ENCODE measurements at places on chromosomes 3 and 15.
A peak's percentile ranks its signal among the peaks of the same experiment; 100 is the strongest.

- DNase-seq = no peak
Measured at GRCh38 chr3:125608419-125608818, 13.1 kb upstream of the OSBPL11 start.

DNA sequence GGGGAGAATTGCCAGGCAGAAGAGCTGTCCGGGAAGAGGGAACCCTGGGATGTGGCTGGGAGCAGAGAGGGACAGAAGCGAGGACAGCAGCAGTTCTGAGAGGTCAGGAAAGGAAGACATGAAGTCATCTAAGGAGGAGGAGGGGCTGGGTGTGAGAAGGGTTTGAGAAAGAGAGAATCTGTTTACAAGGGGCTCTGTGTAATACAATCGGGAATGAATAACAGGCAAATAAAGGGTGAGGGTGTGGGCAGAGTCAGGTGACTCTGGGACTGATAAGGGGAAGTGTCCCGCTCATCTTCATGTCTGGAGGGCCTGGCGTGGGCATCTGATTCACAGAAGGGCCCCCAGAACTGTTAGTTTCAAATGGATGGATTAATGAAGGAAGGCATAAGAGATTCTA is 191.3 kb downstream of the XXYLT1 start:
- DNase-seq = no peak

DNA sequence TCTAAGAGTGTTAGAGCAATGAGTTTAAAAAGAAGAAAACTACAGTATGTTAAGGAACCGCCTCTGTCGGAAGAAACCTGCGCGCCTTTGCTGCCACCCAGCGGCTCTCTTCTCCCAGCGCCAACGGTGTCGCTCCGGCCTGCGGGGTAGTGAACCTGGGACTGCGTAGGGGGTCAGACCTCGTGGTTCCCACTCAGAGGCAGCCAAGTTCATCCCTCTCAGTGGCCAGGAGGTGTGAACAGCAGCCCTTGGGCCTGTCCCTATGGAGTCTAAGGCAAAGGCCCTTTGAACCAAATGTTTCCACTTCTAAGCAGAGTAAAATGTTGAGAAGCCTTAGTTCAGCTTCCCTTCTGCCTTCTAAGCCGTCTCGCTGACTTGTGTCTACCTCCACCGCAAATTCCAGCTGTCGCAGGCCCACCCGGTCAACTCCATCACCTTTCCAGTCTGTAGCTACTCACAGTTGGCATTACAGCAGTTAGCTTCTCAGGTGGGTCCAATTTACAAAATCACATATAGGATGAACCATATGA is 980 bp upstream of the RAB27A start:
- peak; percentile 69 for DNase-seq

GRCh38 chr3:22208844-22209243 is 457.8 kb upstream of the ZNF385D start:
- DNase-seq = no peak

GRCh38 chr15:64903326-64903950 is 8.3 kb upstream of the ANKDD1A start:
- no peak for DNase-seq

- DNase-seq = no peak
Measured at GRCh38 chr15:83300826-83301225, 16.4 kb upstream of the BNC1 start.

DNA sequence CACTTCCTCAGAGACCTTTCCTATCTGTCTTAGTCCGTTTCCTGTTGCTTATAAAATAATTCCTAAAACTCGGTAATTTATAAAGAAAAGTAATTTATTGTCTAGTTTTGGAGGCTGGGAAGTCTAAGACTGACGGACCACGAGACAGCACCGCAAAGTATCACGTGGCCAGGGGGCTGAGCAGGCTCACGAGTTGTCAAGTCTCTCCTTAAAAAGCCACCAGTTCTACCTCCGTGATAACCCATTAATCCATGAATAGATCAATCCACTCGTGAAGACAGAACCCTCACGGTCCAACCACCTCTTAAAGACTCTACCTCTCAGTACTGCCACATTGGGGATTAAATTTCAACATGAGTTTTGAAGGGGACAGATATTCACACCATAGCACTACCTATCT is 821 bp downstream of the LINS1 start:
- DNase-seq = no peak

DNA sequence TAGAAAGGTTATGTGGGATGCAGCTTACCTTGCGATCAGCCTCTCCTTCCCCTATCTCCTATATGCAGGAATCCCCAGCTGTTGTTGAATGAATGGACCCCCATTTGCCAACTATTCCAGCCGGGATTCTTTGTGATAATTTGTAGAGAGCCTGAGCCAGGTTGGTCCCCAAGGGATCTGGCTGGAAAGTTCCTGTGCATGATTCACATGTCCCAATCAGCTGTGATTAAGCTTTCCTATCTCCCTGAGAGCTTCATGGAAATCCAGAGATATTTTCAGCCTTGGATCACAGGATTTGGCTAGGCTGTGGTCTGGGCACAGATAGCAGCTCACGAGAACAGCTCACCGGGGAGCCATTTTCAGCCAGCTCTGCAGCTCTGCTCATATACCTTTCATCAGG is 76.7 kb downstream of the ARNT2 start:
- no peak for DNase-seq

GRCh38 chr3:47469616-47470015 is 6.1 kb downstream of the SCAP start:
- DNase-seq = no peak

- no peak for DNase-seq
Measured at GRCh38 chr15:92808598-92809063, 91.5 kb upstream of the CHD2 start.

GRCh38 chr3:20066850-20067617 is 26.8 kb downstream of the KAT2B start:
- no peak for DNase-seq

- no peak for DNase-seq
Measured at GRCh38 chr15:92915766-92916435, 15.8 kb downstream of the CHD2 start.

DNA sequence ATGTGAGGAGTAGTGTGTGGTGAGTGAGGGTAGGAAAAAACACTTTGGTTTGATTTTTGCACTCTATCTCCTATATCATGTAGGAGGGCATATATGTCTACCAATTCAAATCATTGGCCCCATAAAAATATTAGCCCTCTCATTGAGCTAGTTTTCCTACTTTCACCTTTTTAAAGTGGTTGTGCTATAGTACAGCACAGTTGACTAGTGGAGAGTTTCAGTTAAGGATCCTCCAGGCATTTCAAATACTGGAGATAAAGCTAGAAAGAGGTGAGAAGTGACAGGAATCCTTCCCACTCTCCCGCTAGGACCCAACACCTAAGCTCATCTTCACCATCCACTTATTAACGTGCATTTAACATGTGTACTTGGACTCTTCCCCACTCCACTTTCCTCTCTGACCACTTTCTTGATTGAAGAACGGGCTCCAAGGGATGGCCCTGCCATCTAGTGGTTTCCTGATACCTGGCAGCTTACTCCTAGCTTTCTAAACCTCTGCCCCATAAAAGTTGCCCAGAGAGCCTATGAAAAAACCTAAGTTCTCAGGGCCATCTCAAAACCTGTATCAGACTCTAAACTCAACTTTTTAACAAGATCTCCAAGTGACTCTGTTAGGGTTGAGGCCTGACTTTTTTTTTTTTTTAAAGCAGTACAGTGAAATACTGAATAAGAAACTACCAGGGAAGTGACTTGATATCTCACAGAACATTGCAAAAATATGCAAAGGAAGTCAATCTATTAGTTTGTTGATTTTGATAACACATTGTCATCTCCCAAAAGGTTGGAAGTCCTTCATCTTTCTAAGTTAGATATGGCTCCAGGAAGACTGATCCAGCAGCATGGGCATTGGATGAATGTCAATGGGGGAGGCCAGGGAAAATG is 17.9 kb downstream of the IL12A start:
- no peak for DNase-seq

DNA sequence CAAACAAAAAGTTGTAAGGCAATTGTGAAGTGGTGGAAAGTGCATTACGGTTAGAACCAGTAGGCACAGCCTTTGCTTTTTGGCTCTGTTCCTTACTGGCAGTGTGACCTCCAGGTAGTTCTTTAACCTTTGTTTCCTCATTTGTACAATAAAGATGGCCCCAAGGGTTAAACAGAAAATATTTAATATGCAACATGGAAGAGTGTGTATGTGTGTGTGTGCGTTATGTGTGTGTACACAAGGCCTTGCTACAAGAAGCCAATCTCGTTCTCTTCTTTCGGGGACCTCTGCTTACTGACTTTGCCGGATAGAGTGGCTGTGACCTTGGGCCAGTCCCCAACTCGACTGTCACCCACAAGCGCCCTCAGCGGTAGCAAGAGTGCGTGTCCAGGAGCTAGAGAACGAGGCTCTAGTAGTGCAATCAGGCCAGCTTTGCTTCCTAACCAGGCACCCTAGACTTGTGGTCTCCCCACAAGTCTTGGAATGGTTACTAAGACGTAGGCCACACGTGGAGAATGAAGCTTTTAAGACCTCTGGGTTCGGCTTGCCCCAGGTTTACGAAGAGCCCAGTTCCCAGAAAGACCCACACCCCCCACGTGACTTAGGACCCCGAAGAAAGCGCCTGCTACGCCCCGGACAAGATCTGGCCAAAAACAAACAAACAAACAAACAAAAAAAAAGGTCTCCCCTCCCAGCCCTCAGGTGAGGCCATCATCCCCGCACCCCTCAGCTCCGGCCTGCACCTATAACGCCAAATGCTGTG is 593 bp downstream of the CIAO2A start:
- DNase-seq = no peak

DNA sequence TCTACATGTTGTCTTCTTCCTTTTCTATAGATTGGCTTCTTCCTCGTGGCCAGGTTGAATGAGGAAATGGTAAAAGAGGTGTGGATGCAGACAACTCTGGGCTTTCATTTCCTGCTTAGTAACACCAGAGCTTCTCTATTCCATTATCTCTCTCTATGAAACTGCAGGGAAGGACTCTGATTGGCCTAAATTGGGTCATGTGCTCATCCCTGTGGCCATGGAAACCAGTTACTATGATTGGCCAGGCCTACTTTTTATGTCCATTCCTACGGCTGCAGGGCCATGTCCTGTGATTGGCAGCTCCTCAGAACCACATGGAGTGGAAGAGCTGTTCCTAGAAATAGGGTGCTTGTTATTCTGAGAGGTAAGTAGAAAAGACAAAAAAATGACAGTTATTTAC is 486.9 kb upstream of the ADAMTS9 start:
- DNase-seq = no peak

DNA sequence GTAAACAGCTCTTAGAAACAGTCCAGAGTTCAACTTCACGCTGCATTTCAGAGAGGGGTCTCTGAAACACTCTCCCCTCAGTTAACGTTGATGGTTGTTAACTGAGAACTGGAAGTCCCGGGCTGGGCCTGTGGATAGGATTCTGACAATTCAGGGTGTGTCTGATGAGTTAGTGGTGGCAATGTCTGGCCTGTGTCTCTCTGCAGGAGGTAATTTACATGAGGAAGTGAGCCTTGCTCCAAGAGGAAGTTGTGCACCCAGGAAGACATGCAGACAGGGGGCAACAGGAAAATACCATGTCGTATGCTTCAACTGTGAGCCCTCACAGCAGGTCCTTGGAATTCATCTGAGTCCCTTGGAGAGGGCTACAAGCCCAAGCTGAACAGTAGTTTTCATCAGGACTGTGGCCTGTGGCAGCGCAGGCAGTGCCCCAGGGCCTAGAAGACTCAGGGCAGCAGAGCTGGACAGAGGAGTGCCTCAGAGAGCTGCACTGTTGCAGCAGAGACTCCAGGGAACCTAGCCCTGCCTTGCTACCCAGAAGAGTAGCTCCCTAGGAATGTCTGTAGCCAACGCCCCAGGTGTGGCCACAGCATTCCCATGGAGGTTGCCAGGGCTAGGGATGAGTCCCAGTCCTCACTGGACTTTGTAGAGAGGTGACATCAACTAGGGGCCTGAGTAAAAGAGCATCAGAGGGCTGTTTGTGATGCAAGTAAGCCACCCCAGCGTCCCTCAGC is 104.6 kb upstream of the SELENOK start:
- no peak for DNase-seq

DNA sequence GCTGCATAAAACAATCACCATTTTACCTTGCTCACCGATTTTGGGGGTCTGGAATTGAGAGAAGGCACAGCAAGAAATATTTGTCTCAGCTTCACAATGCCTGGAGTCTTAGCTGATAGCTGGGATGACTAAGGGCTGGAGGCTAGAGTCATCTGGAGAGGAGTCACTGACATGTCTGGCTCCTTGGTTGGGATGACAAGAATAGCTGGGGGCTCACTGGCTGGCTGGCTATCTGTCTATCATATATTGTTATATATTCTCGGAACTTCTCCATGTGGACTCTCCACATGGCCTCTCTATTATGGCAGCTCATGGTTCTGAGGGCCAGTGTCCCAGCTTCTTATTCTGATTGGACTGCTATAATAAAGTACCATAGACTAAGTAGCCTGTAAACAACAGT is 20.0 kb upstream of the TRIM71 start:
- DNase-seq = no peak

DNA sequence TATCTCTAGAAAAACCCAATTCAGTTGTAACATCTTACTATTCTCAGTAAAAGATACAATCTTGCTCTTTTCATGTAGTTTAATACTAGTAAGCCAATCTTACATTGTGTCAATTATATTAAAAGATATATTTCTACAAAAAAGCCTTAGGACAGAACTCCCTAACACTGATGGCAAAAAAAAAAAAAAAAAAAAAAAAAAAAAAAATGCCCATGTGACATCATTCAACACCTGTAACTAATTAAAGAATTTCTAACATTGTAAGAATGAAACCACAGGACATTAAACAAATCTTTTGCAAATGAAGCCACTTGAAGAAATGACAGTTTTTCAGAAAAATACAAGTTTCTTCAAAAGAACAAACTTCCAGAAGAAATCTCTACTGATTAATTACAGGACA is 119.8 kb downstream of the SUCLG2 start:
- DNase-seq = no peak

GRCh38 chr3:133563816-133564215 is 9.7 kb upstream of the CDV3 start:
- no peak for DNase-seq

GRCh38 chr3:50203113-50203808 is 1.8 kb upstream of the SLC38A3 start:
- no peak for DNase-seq

GRCh38 chr3:45538641-45538986 is 55.9 kb upstream of the LIMD1 start:
- no peak for DNase-seq

GRCh38 chr15:73941044-73941443 is 14.8 kb downstream of the LOXL1 start:
- no peak for DNase-seq

GRCh38 chr3:181906338-181906737 is 194.6 kb downstream of the SOX2 start:
- no peak for DNase-seq

DNA sequence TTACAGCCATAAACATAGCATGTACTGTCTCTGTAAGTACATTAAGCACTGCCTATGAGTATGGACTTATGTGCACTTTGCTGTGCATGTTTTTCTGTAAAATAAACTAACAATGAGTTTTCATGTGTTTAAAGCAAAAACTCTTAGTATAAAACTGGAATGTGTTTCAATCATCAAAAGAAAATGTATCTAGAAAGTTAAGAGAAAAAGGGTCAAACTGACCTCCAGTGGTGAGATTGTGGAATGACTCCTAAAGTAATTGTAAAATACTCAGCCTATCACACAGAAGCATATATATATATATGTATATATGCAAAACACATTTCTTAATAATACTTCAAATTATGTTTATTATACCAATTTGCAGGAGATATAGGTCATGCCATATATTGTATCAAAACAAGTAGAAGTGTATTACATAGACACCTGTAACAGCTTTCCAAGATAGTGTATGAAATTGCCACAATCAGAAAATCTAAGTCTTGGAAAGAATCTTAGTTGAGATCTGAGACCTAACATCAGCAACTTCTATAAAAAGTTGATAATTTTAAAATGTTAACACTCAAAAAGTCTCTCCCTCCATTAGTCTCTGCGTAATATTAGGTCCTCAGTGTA is 199.6 kb downstream of the FMN1 start:
- DNase-seq = no peak

- DNase-seq = no peak
Measured at GRCh38 chr15:35669432-35670045, 123.6 kb upstream of the DPH6 start.
